Naive thymus-derived CD8-positive, alpha-beta T cell (primary cell): ENCODE measurements at places on chromosomes 1 and 21. TPM values are rescaled to one million over a fixed set of nuclear protein-coding genes. Genes with fewer than 3 reads are reported as not detected.
A peak's percentile ranks its signal among the peaks of the same experiment; 100 is the strongest.

The LRRC41 gene
- 46.5 TPM for polyA plus RNA-seq

The LGR6 gene
- polyA plus RNA-seq: not detected

The RNF115 gene
- 6.6 TPM for polyA plus RNA-seq

The RAD54L gene
- 0.27 TPM for polyA plus RNA-seq

The MYBPH gene
- polyA plus RNA-seq: not detected

The OR4F16 gene
- not detected for polyA plus RNA-seq

- no peaks in the 10 kb centered on the region for H3K36me3 ChIP-seq
- H3K4me3 ChIP-seq: no peak overlapping the region
- DNase-seq: no peak
- no peak overlapping the region for H3K27ac ChIP-seq
- no peaks in the 10 kb centered on the region for H3K27me3 ChIP-seq
These were observed 534.3 kb downstream of the PLPP3 start for GRCh38 chr1:56045062-56045461.

- H3K36me3 ChIP-seq: no peaks in the 10 kb centered on the region
- no peaks in the 10 kb centered on the region for H3K27me3 ChIP-seq
- DNase-seq: no peak
- no peaks in the 10 kb centered on the region for H3K4me1 ChIP-seq
- H3K4me3 ChIP-seq: no peak overlapping the region
These were observed 120.2 kb downstream of the GLIS1 start for GRCh38 chr1:53618500-53619366.

- H3K27me3 ChIP-seq: no peaks in the 10 kb centered on the region
- peak overlapping the region; percentile 63 for H3K27ac ChIP-seq
- DNase-seq: no peak
- H3K4me3 ChIP-seq: peak overlapping the region; percentile 86
- peaks cover 11% of the 10 kb centered on the region for H3K36me3 ChIP-seq
These were observed 12.4 kb downstream of the SAMSN1 start for GRCh38 chr21:14533499-14534428.

- DNase-seq: no peak
- H3K27ac ChIP-seq: no peak within 1 kb of the TSS
- H3K4me3 ChIP-seq: peak within 1 kb of the TSS; percentile 88
- H3K4me1 ChIP-seq: peaks cover 7% of the 10 kb centered on the region
- peaks cover 14% of the 10 kb centered on the region for H3K36me3 ChIP-seq
These were observed at the start of gene LRRC7 for GRCh38 chr1:69567652-69568420. LRRC7 (plus strand) TSS chr1:69567922; CDS start chr1:69568640, 718 bp downstream.

DNA sequence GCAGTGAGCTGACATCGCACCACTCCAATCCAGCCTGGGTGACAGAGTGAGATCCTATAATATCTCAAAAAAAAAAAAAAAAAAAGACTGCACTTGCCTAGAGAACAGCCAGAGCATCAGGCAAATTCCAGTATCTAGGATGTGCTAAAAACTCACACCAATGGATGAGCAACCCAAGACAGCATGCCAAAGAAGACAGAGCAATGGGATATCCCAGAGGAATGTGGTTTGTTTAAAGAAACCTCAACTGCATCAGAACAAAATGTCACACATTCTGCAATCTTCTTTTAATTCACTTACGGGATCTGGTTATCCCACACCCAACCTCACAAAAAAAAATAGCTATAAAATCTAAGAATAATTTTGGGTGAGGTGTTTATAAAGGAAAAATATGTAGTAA is 7.3 kb downstream of the KCNH1 start:
- no peak overlapping the region for H3K4me3 ChIP-seq
- peaks cover 28% of the 10 kb centered on the region for H3K27me3 ChIP-seq
- no peak for DNase-seq

- H3K27ac ChIP-seq: no peak overlapping the region
- peaks cover 2% of the 10 kb centered on the region for H3K36me3 ChIP-seq
- no peak for DNase-seq
These were observed 28.8 kb upstream of the MTMR11 start for GRCh38 chr1:149965440-149965839.

DNA sequence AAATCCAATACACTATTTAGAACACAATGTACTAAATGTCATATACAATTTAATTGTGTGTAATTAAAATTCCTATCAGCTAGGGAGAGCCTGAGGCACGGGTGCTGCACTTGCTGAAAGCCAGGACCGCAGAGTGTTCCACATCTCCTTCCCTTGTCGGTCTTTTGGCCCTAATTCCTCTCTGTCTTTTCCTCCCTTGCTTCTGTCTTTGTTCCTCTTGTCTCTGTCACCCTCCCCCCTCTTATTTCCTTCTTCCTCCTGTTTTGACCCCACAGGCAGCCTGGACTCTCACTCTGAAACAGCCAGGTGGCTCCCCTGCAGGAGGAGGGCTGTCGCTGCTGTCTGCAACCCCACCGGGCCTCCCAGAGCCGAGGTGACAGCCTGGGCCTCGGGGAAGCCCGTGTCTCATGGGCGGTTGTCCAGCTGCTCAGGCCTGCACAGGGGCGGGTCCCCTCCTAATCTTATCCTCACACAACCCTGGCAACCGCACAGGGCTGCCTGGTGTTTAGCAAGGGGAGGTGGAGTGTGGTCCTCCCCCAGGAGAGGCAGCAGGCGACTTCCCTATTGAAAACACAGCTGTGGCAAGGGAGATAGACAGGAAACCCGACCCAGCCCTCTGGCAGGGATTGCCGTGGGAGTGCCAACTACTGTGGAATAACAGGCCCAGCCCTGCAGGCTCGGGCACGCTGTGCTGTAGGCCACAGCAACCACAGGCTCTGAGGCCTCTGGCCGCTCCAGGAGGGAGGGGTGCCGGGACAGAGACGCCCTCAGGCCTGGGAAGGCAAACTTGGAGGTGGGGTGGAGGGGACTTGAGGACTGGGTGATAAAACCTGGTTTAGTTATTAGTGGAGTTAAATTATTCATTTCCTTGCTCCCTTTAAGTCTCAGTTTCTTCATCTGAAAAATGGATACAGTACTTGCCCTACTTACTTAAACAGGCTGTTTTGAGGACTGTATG is 68.8 kb upstream of the WDR26 start:
- H3K27me3 ChIP-seq: peaks cover 1% of the 10 kb centered on the region
- no peaks in the 10 kb centered on the region for H3K36me3 ChIP-seq
- DNase-seq: no peak
- H3K4me3 ChIP-seq: no peak overlapping the region

DNA sequence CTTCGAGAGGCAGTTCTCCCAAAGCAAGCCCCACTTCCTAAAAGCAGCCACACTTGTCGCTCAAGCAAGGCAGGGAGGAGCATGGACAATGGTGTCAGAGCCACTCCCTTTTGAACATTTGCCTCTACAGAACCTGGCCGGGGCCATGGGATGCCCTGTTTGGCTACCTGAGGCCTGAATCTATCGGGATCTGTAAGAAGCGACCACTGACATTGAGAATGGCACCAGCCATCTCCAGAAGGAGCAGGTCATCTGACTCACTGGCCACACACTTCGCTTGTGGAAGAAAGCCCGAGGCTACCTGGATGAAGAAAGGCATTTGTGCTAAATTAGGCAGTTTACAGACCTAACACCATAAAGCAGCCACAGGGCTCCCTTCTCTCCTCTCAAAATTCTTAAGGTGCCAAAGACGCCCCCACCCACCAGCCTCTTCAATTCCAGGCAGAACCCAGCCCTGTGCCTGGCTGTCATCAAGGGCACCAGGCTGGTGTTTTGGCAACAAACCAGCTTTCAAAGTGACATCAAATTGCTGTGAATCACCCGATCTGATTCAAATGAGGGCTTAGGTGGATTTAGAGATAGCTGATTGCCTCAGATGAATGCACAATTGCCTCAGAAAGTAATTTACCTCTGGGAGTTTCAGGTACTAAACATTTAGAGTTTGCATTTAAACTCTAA is 104.8 kb downstream of the ETS2 start:
- no peaks in the 10 kb centered on the region for H3K27me3 ChIP-seq
- no peak for DNase-seq
- H3K4me3 ChIP-seq: no peak overlapping the region
- H3K4me1 ChIP-seq: no peaks in the 10 kb centered on the region

DNA sequence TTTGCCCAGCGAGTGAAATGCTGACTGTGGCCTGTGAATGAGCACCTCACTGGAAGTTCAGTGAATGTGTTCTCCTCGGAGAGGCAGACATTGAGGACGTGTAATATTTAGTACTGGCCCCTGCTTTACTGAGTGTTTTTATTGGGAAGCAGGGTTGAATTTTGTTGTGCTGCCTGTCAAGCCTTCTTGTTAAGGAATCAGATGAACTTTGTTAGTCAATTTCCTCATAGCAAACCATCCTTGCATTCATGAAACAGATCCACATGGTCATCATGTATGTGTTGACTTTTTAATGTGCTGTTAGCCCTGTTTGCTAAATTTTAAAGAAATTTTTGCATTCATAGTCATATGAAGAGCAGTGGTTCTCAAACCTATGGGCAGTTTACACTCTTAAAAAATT is 47.9 kb downstream of the AGPAT3 start:
- DNase-seq: no peak
- H3K4me1 ChIP-seq: peaks cover 39% of the 10 kb centered on the region
- no peak overlapping the region for H3K27ac ChIP-seq
- H3K36me3 ChIP-seq: peaks cover 9% of the 10 kb centered on the region

DNA sequence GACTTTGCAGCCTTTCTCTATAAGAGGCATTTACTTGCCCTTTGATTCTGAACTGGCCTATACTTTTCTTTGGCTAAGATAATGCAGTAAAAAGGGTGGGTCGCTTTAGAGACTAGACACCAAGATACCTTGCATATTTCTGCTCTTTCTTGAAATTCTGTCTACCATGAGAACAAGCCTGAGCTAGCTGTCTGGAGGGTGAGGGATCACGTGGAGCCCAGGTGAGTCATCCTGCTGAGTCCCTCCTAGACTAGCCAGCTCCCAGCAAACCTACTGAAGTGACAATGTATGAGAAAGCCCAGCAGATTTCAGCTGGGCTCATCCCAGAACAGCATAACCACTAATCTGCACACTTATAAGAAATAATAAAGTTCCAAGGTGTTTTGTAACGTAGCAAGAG is 408.0 kb upstream of the KAZN start:
- H3K36me3 ChIP-seq: no peaks in the 10 kb centered on the region
- no peak overlapping the region for H3K4me3 ChIP-seq
- peaks cover 17% of the 10 kb centered on the region for H3K27me3 ChIP-seq
- no peaks in the 10 kb centered on the region for H3K4me1 ChIP-seq
- H3K27ac ChIP-seq: no peak overlapping the region
- no peak for DNase-seq

DNA sequence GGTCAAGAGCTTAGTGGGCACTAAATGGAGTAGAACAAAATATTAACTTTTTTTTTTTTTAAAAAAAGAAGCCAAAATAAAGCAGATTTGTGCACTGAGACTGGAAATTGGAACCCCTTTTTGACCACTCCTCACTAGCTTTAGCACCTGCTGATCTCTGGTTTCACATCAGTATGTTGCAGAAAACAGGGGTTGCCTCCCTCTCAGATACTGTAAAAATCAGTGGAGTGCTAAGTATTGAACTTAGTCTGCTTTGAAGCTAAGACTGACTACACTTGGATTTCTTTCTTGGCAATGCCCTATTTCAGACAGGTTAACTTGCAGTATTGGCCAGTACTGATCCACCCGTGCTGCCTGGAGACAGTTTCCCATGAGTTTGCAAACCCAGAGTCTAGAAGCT is 2.7 kb upstream of the KIAA0040 start:
- H3K27ac ChIP-seq: no peak overlapping the region
- no peak overlapping the region for H3K4me3 ChIP-seq
- no peak for DNase-seq

DNA sequence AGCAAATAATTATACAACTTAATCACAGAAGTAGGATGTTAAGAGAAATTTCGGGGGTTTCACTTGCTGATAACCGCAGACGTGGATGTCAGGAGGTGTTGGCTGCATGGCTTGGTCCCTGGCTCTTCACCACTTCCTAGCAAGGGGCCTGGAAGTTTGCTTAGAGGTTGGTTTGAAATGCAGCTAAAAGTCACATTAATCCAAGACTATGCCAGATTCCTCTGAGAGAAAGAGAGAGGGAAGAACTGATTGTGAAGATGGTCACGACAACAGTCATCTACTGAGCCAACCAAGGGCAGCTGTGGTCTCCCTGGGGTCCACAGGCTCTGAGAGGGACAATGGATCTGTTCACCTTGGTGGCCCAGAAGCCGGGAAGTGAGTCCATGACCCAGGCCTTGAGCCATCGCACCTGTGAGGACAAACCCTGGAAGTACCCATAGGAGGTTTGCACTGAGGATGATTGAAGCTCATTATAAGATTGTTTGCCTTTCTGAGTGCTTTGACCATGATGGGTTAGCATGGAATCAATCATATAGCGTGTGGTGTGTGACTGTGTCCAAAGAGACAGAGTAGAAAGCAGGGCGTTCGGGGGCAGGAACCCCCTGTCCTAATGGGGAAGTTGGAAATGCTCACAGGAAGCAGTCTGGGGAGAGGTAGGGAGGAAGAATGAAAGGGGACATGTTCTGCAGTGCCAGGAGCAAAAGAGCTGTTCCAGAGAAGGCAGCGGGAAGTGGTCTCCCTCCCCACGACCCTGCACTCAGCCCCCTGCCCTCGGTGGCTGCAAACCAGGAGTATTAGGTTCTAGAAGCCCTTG is 47.1 kb downstream of the UMODL1 start:
- H3K27me3 ChIP-seq: peaks cover 45% of the 10 kb centered on the region
- DNase-seq: peak; percentile 27
- H3K36me3 ChIP-seq: no peaks in the 10 kb centered on the region
- peaks cover 43% of the 10 kb centered on the region for H3K4me1 ChIP-seq
- H3K4me3 ChIP-seq: no peak overlapping the region
- no peak overlapping the region for H3K27ac ChIP-seq

DNA sequence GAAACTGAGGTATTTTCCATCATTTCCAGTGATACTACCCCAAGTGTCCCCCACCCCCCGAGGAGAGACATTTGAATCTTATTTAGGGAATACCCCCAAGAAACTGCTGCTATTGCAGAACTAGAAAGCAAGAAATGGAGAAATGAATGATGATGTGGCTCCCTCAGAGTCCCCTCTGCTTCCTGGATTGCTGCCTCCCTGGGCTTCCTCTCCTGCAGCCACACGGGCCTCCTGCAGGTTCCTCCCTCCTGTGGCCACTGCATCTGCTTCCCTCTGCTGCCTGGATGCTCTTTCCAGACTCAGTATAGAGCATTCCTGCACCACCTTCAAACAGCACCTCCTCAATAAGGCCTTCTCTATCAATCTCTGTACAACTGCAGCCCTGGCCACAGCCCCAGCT is 69.3 kb downstream of the SLC25A24 start:
- H3K27ac ChIP-seq: peak overlapping the region; percentile 0
- peaks cover 24% of the 10 kb centered on the region for H3K36me3 ChIP-seq
- no peaks in the 10 kb centered on the region for H3K4me1 ChIP-seq
- H3K27me3 ChIP-seq: no peaks in the 10 kb centered on the region
- no peak for DNase-seq
